ENCODE measurements at places on chromosomes 2 and 18. TPM values are rescaled to one million over a fixed set of nuclear protein-coding genes. Genes with fewer than 3 reads are reported as not detected.

The ARHGAP15 gene
- total RNA-seq, result not detected

The MARCO gene
- 0.08 TPM for total RNA-seq

The CAPN13 gene
- 0.15 TPM for total RNA-seq

The HOXD13 gene
- total RNA-seq, result 0.23 TPM

The DSC3 gene
- total RNA-seq, result 2.2 TPM

The UBXN4 gene
- 47.0 TPM for total RNA-seq

The NFE2L2 gene
- total RNA-seq, result 67.7 TPM
